Smooth muscle cell of the coronary artery (primary cell): ENCODE measurements at places on chromosomes 11 and 22. TPM values are rescaled to one million over a fixed set of nuclear protein-coding genes. Genes with fewer than 3 reads are reported as not detected.

The ADORA2A gene
- total RNA-seq = 0.35 and 15.0 TPM in 2 replicates

The LGR4 gene
- 5.0 and 38.0 TPM in 2 replicates for total RNA-seq

The MMP13 gene
- not detected in 2 replicates for total RNA-seq

The OR51B5 gene
- 0.15 TPM in 1 of 2 replicates, not detected in the other for total RNA-seq

The OR8H3 gene
- total RNA-seq = not detected in 2 replicates

The OR6T1 gene
- total RNA-seq = not detected in 2 replicates

The TRIM48 gene
- total RNA-seq = not detected in 2 replicates

The LSP1 gene
- 0.53 and 25.2 TPM in 2 replicates for total RNA-seq

The ZBTB16 gene
- total RNA-seq = 0.12 TPM in 1 of 2 replicates, not detected in the other

The TESMIN gene
- 0.08 TPM in 1 of 2 replicates, not detected in the other for total RNA-seq

The HBG2 gene
- total RNA-seq = 0.12 TPM in 1 of 2 replicates, not detected in the other

The TREH gene
- total RNA-seq = 0.08 and 0.12 TPM in 2 replicates

The RIC3 gene
- not detected in 2 replicates for total RNA-seq

The API5 gene
- 39.1 and 56.4 TPM in 2 replicates for total RNA-seq

The ZDHHC5 gene
- total RNA-seq = 23.9 and 24.3 TPM in 2 replicates

The SLC22A25 gene
- total RNA-seq = not detected in 2 replicates

The ACCS gene
- total RNA-seq = 4.6 and 9.6 TPM in 2 replicates

The POU2AF2 gene
- total RNA-seq = not detected in 2 replicates

The UPK3A gene
- total RNA-seq = not detected in 2 replicates

The CTSF gene
- 11.3 and 50.3 TPM in 2 replicates for total RNA-seq

The SLC22A6 gene
- total RNA-seq = not detected in 2 replicates

The AAMDC gene
- total RNA-seq = 58.4 and 63.2 TPM in 2 replicates

The LMO1 gene
- not detected in 2 replicates for total RNA-seq

The UCP2 gene
- 0.60 TPM in 1 of 2 replicates, not detected in the other for total RNA-seq

The IFITM1 gene
- 12.6 and 143 TPM in 2 replicates for total RNA-seq

The ACR gene
- total RNA-seq = not detected in 2 replicates

The PTPN5 gene
- total RNA-seq = not detected in 2 replicates

The FGF19 gene
- not detected in 2 replicates for total RNA-seq
